ENCODE measurements at places on chromosomes 3 and 15. TPM values are rescaled to one million over a fixed set of nuclear protein-coding genes. Genes with fewer than 3 reads are reported as not detected.

DNA sequence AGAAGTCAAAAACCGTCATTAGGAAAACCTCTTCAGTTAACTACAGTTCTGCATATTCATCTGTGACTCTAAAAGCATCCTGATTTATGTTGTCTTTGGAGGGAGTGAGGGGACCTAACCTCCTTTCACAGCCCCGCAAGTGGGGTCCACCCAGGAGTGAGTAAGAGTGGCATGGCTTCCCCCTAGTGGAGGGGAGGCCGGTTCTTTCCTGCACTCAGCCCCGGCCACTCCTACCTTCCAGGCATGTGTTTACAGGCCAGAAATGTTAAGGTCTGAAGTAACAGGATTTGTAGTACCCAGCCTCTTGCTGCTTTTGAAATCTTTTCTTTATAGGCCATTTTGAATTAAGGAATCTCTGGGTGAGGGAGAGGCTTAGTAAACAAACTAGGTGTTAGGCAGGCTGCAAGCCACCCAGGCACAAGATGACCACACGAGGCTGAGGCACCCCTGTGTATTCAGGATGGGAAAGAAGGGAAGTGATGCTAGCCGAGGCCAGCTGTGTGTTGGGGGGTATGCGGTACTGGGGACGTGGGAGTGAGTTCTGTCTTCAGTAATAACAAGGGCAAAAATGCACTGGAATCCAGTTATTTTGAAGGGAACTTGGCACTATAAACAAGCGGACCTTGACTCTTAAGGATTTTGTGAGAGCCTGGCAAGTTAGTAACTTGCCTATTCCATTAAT, 50.5 kb downstream of the CTDSPL start:
- DNase-seq = no peak

DNA sequence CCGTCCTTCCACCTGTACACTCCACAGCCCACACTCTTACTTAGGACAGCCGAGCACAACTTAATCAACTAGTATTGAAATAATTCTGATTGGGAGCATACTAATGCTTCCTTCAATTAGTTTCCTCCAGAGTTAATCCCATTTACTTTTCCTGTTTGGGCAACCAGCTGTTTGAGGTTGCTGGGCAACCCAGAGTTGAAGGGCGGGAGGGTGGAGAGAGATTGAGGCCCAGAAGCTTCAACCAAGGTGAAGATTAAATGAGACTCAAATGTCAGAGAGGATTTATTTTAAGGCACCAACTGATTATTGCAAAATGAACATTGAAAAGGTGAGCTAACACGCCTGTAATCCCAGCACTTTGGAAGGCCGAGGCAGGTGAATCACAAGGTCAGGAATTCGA, 428.5 kb upstream of the SEMA6D start:
- no peak for DNase-seq

- no peak for DNase-seq
These were observed 13.1 kb downstream of the PEAK1 start for GRCh38 chr15:77406846-77407245.

Gene TRH
- total RNA-seq = not detected
